ENCODE measurements at places on chromosomes 7 and 10.

DNA sequence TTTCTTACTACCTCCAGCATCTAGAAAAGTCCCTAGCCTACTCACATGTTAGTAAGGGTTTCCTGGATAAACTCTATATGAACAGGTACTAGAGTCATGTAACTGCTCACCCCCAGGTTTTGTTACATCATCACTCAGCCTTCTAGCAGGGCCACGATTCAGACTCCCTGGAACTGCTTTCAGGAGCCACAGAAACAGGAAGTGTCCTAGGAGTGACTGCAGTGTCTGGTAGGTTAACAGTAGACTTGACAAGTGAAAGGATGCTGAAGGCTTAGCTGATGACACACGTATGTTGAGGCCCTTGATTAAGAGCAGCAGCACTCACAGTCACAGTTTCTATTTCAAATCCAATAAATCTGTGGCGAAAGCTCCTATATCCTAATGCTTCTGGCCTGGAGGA is 101.2 kb downstream of the DNMBP start:
- DNase-seq: no peak

DNA sequence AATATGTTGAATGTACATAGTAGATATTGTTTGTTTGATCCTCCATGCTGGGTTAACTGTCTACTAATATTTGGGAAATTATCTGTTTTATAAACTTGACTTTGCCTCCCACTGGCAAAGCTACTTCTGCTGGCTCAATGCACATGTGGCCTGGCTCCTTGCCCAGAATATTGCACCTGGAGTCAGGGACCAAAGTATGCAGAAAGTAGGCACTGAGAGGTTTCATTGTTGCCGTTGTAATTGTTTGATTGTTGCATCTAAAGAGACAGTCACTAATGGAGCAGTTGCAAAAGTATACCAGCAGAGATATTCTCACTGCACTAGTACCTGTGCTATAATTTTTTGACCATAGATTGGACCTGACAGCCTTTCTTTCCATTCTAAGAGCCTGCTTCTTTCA is 137.8 kb upstream of the CNTNAP2 start:
- DNase-seq: no peak

- DNase-seq: no peak
Observed at GRCh38 chr7:27100694-27101170, 1.8 kb downstream of the HOXA2 start.

DNA sequence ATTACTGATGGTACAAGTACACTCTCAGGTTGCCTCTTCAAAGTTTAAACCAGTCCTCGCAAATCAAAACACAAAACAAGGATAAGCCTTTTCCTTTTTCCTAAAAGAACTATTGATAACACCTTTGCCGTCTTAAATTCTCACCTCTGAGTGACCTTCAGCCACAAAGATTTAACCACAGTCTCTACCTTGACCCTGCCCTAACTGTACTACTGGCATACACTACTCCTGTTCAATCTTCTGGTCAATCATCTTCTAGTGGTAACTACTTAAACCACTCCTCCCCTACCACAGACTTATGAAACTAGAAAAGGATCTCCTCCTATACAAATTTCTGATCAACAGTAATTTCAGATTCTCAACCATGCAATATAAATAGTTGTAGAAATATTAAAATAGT is 15.1 kb downstream of the UPF2 start:
- DNase-seq: no peak

DNA sequence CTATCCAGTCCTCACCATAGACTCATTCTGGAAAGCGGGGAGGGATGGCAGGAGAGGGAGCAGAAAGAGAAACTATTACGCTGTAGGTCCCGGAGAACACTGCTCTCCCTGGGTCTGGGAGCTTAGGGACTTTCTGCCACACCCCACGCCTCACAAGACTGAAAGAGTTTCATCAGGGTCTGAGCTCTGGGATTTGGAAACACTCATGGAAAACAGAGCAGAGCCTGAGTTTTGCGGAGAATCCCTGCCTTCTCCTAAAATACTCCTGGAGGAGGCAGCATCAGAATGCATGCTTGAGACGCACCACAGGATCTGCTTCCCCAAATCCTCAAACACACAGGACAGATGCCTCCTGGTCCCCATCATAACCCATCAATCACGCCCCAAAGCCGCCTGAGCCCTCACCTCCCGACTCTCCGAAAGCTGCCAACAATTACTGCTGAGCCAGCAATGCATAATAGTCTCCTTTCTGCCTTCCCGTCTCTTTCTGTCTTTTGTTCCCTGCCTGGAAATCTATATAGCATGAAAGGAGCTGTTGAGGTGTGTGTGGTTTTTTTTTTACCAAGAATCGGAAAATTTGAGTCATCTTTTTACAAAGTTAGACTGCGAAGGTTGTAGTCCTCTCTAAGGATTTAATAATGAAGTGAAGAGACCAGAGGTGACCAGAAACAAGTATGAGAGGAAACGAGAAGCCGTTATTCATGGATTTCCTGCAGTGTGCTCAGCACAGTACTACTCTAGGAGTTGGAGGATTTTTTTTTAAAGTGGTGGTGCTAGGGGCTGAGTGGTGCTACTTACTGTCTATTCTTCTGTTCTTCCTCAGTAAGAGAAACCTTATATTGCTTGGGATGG is 37.7 kb downstream of the ASB13 start:
- DNase-seq: no peak

GRCh38 chr7:142690554-142691182 is 58.6 kb upstream of the PRSS1 start:
- DNase-seq: no peak

GRCh38 chr10:102776779-102777456 is 33.2 kb downstream of the WBP1L start:
- no peak for DNase-seq

- DNase-seq: no peak
Observed at GRCh38 chr7:155198901-155199845, 98.5 kb upstream of the INSIG1 start.

DNA sequence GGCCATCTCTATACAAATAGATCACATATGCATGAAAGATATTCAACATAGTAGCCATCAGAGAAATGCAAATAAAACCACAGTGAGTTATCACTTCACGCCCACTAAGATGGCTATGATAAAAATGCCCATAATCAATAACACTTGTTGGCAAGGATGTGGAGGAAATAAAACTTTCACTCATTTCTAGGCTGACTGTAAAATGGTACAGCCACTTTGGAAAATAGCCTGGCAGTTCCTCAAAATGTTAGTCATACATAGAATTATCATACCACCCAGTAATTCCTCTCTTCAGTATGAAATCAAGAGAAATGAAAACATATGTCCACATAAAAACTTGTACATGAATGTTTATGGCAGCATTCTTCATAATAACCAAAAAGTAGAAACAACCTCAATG is 324.9 kb downstream of the LRRTM3 start:
- no peak for DNase-seq

DNA sequence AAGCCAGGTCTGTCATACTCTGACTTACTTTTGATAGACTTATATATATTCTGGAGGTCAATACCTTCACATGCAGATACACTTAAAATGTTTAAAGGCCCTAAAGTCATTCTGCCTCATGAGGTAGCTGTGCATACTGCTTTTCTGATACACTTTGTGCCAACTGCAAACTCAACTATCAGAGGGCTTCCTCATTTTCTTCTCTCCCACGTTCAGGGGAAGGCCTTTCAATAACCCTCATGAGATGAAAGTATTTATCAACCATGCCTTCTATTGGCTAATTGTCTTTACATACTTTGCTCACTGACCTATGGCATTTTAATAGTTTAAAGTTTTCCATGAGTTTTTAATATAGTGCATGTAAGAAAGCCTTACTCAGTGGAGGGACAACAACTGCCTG is 112.7 kb upstream of the AMPH start:
- no peak for DNase-seq

DNA sequence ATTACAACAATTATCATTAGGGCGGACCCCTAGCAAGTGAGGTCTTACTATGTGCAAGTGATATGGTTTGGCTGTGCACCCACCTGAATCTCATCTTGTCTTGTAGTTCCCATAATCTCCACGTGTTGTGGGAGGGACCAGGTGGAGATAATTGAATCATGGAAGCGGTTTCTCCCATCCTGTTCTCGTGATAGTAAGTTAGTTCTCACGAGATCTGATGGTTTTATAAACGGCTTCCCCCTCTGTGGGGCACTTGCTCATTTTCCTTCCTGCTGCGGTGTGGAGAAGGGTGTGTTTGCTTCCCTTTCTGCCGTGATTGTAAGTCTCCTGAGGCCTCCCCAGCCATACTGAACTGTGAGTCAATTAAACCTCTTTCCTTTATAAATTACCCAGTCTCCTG is 96.1 kb upstream of the CDK6 start:
- no peak for DNase-seq

DNA sequence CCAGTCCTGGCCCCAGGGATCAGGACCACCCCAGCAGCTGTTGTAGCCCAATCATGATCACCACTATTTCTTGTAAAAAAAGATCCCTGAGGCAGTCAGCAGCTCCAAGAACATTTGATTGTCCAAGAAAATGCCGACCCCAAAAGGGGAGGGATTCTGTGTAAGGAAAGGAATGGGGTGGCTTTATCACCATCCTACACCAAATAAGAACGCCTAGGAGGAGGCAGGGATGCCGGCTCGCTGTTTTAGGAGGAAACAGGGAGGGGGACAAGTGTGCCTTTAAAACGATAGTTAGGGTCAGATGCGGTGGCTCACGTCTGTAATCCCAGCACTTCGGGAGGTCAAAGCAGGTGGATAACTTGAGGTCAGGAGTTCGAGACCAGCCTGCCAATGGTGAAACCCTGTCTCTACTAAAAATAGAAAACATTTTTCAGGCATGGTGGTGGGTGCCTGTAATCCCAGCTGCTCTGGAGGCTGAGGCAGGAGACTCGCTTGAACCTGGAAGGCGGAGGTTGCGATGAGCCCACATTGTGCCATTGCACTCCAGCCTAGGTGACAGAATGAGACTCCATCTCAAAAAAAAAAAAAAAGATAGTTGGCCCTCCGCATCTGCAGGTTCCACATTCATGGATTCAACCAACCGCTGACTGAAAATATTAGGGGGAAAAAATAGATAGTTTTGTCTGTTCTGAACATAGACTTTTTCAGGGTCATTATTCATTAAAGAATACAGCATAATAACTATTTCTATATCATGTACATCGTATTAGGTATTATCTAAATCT is 63.6 kb downstream of the PDIA4 start:
- DNase-seq: no peak

- no peak for DNase-seq
Observed at GRCh38 chr7:130352194-130353074, 7.8 kb downstream of the CPA5 start.

- no peak for DNase-seq
Observed at GRCh38 chr7:139341776-139342226, 664 bp downstream of the FMC1 start.

DNA sequence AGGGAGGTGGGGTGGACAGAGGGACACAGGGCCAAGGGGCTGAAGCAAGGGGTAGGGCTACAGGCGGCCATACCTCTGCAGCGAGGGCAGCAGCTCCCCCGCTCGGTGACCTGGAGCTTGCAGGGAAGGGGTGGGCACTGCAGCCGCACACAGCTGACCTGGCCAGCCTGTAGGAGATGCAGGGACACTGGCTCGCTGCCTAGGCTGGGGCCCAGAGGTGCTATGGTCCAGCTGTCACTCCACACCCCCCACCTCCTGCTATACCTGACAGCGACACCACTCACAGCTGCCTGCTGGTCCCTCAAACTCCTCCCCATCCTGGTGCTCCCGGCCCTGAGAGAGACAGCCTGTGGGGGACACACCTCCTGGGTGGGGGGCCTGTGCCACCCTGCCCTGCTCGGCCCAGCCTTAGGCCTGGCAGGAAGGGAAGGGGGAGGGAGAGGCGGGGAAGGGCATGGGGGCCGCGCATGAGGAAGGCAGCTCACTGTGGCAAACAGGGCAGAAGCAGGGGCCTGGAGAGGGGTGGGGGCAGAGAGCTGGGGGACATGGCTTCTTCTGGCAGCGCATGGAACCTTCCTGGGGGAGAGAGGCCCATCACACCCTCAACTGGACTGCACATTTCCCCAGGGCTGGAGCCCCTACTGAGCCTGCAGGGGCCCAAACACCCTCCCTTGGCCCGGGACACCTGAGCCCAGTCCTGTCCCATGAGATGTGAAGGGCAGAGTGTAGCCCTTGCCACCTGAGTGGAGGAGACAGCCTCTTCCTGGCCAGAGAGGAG is 23.9 kb downstream of the ATP6V1F start:
- DNase-seq: no peak

DNA sequence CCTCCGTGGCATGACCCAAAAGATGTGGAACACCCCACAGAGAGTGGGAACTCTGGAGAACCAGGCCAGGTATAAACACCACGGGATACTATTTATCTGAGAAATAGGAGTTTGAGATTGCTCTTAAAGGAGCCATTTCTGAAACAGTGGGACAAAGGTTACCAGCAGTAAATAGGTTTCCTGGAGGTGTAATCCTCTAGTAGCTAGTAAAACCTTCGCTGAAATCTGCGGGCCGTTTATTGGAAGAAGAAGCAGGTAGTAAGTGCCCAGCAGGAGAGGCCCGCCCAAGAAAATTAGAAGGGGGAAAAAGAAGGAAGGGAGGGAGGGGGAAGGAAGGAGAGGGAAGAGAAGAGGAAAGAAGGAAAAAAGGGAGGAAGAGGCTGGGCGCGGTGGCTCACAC is 51.6 kb downstream of the CHST3 start:
- no peak for DNase-seq

Measured in activated B cell treated with CpG ODN at 0.5 μM for 24 hours (primary cell).